ENCODE measurements at places on chromosomes 3 and 15.

DNA sequence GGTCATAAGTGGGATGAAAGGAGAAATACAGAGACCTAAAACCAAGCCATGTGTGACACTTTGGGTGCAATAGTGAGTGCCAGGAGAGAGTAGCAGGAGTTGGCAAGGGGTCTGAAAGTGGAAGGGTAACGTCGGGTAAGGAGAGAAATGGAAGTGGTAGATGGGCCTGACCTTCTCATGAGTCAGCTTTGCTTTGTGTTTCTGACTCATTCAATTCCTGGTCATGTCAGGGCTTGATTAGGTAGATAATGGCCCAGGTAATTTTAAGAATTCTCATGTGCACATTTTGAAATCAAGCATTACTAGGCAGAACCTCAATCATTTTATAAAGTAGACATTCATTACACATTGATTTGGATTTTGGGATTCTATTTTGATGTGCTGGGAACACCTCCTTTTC lies 262.5 kb downstream of the SOX2 start:
- H3K4me1 ChIP-seq: no peaks in the 10 kb centered on the region
- H3K27me3 ChIP-seq: no peaks in the 10 kb centered on the region
- no peak overlapping the region for H3K27ac ChIP-seq
- no peak overlapping the region for H3K4me3 ChIP-seq
- DNase-seq: no peak

- no peaks in the 10 kb centered on the region for H3K36me3 ChIP-seq
- H3K4me1 ChIP-seq: no peaks in the 10 kb centered on the region
- H3K27ac ChIP-seq: no peak overlapping the region
- no peak overlapping the region for H3K4me3 ChIP-seq
- DNase-seq: no peak
- no peaks in the 10 kb centered on the region for H3K27me3 ChIP-seq
Observed at GRCh38 chr3:159322322-159322939, 520.6 kb downstream of the MFSD1 start.

GRCh38 chr3:177665122-177665808 lies 468.0 kb upstream of the TBL1XR1 start:
- H3K4me3 ChIP-seq: no peak overlapping the region
- no peaks in the 10 kb centered on the region for H3K27me3 ChIP-seq
- H3K27ac ChIP-seq: peak overlapping the region; percentile 63
- no peaks in the 10 kb centered on the region for H3K36me3 ChIP-seq
- DNase-seq: no peak

GRCh38 chr3:127775398-127776109 lies 46.8 kb downstream of the MGLL start:
- H3K27me3 ChIP-seq: peaks cover 12% of the 10 kb centered on the region
- DNase-seq: no peak
- no peak overlapping the region for H3K4me3 ChIP-seq
- H3K4me1 ChIP-seq: peaks cover 5% of the 10 kb centered on the region

- no peaks in the 10 kb centered on the region for H3K36me3 ChIP-seq
- no peak overlapping the region for H3K27ac ChIP-seq
- DNase-seq: no peak
- H3K4me1 ChIP-seq: no peaks in the 10 kb centered on the region
Observed at GRCh38 chr3:101842245-101842934, 6.9 kb upstream of the NFKBIZ start.

DNA sequence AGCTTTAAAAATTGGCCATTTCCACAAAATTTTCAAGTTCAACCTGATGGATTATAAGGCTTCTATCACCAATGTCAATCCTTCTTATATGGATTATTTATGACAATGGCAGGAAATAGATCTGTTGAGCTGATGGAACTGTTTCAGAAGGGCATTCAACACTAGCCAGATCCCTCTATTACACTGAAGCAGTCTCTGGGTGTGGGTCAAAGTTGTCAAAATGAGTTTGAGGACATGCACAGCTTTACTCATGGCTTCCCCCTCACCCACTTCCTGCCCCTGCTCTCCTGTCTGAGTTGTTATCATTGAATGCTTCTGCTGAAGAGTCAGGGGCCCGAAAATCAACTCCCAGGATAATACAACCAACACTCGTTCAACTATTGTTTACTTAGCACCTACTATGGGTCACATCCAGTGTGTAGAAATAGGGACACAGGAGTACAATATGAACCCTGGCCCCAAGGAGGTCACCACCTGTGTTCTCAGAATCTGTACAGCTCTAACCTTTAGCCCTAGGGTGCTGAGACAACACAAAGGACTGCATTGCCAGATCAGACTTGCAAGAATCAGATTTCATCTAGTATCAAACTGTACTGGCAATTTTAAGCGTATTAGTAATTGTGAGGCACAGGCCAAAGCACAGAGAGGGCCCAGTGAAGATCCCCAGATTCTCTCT lies 41.7 kb upstream of the FAM3D start:
- H3K36me3 ChIP-seq: no peaks in the 10 kb centered on the region
- no peaks in the 10 kb centered on the region for H3K4me1 ChIP-seq
- peaks cover 20% of the 10 kb centered on the region for H3K27me3 ChIP-seq

- peaks cover 98% of the 10 kb centered on the region for H3K36me3 ChIP-seq
- H3K27ac ChIP-seq: peak overlapping the region; percentile 99
- peaks cover 64% of the 10 kb centered on the region for H3K4me1 ChIP-seq
- no peaks in the 10 kb centered on the region for H3K27me3 ChIP-seq
- no peak for DNase-seq
Observed at GRCh38 chr3:4981294-4981664, 2.0 kb downstream of the BHLHE40 start.

- no peaks in the 10 kb centered on the region for H3K27me3 ChIP-seq
- peak overlapping the region; percentile 52 for H3K4me3 ChIP-seq
- H3K36me3 ChIP-seq: peaks cover 59% of the 10 kb centered on the region
- H3K27ac ChIP-seq: peak overlapping the region; percentile 60
- no peak for DNase-seq
Observed at GRCh38 chr3:156685752-156686151, 11.4 kb downstream of the TIPARP start.

DNA sequence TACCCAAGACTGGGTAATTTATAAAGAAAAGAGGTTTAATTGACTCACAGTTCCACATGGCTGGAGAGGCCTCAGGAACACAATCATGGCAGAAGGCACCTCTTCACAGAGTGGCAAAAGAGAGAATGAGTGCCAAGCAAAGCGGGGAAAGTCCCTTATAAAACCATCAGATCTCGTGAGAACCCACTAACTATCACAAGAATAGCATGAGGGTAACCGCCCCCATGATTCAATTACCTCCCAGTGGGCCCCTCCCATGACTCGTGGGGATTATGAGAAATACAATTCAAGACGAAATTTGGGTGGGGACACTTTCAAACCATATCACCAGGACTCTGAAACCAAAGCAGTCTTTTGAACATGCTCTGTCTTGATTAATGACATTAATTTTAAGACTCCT lies 7.0 kb downstream of the RTP3 start:
- H3K27ac ChIP-seq: no peak overlapping the region
- no peaks in the 10 kb centered on the region for H3K36me3 ChIP-seq
- peaks cover 4% of the 10 kb centered on the region for H3K27me3 ChIP-seq
- peaks cover 1% of the 10 kb centered on the region for H3K4me1 ChIP-seq
- no peak for DNase-seq

DNA sequence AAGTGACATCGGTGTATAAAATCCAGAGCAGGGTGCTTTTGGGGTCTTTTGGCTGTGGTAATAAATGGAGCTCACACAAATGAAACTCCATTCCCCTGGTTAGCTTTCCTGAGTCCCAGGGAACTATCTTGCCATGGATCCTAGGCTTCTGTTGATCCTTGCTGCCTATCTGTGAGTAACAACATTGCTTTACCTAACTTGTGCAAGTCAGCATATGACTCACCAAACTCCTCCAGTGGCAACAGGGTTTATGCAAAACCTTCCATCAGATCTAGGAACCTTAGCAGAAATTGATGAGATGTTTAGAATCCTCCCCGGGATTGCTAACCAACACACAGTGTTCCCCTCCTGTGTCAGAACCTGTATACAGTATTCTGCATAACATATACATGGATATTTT lies 105.4 kb downstream of the SCAPER start:
- no peaks in the 10 kb centered on the region for H3K27me3 ChIP-seq
- no peak overlapping the region for H3K27ac ChIP-seq
- H3K4me1 ChIP-seq: no peaks in the 10 kb centered on the region
- no peak overlapping the region for H3K4me3 ChIP-seq
- no peak for DNase-seq

- peaks cover 13% of the 10 kb centered on the region for H3K4me1 ChIP-seq
- H3K36me3 ChIP-seq: no peaks in the 10 kb centered on the region
- no peaks in the 10 kb centered on the region for H3K27me3 ChIP-seq
- DNase-seq: no peak
Observed at GRCh38 chr15:64044300-64045100, 1.8 kb downstream of the DAPK2 start.

DNA sequence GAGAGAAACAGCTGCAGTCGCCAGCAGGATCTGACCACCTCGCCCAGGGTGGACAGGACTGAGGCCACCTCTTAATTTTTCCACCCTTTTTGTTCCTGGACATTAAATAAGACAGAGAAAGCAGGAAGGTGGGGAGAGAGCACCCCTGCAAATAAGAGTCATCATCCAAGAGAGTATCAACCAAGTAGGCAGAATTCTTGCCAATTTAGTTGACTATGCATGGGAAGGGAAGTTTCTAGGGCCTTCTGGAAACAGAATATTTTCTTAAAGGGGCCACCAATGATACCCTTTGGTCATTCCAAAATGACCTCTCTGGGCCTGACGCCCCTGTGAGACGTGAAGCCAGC lies 136.2 kb downstream of the TJP1 start:
- peaks cover 5% of the 10 kb centered on the region for H3K27me3 ChIP-seq
- no peak overlapping the region for H3K4me3 ChIP-seq
- no peaks in the 10 kb centered on the region for H3K4me1 ChIP-seq

GRCh38 chr3:177968891-177969290 lies 567.3 kb upstream of the KCNMB2 start:
- H3K4me1 ChIP-seq: no peaks in the 10 kb centered on the region
- peaks cover 3% of the 10 kb centered on the region for H3K36me3 ChIP-seq
- no peak overlapping the region for H3K27ac ChIP-seq
- H3K4me3 ChIP-seq: no peak overlapping the region

DNA sequence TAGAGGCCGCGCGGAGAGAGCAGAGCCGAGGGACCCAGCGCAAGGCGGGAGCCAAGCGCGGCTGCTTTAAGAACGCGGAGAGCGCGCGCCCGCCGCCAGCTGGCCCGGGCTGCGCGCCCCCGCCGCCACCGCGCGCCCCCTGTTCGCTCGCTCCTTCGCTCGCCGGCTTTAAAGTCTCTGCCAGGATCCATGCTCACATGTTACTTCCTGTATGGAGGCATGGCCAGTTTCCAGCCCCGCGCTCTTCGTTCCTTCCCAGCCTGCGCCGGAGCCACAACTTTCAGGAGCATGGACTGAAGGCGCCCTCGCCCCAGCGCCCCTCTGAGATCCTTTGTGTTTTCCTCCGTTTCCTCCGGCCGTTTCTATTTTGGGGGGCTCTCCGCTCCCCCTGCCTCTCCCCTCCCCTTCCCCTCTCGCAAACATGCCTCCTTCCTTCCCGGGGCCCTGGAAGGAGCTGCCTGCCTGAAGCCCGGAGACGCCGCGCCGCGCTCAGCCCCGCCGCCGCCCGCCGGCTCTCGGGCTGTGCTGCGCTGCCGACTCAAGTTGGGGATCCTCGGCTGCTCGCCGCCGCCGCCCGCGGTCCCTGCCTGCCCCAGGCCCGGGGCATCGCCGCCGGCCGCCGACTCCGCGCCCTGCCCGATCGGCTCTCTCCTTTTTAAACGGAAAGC lies at the start of gene PTPRG:
Gene PTPRG (plus strand): TSS at position 198 of the 668 bp plus-strand sequence. CDS start 717 bp downstream, outside the sequence.
- H3K27ac ChIP-seq: no peak within 1 kb of the TSS
- no peak for DNase-seq
- H3K4me1 ChIP-seq: no peaks in the 10 kb centered on the region

GRCh38 chr15:49712846-49713450 lies 92.1 kb downstream of the DTWD1 start:
- no peaks in the 10 kb centered on the region for H3K36me3 ChIP-seq
- H3K4me3 ChIP-seq: no peak overlapping the region
- peaks cover 11% of the 10 kb centered on the region for H3K27me3 ChIP-seq
- no peak for DNase-seq

DNA sequence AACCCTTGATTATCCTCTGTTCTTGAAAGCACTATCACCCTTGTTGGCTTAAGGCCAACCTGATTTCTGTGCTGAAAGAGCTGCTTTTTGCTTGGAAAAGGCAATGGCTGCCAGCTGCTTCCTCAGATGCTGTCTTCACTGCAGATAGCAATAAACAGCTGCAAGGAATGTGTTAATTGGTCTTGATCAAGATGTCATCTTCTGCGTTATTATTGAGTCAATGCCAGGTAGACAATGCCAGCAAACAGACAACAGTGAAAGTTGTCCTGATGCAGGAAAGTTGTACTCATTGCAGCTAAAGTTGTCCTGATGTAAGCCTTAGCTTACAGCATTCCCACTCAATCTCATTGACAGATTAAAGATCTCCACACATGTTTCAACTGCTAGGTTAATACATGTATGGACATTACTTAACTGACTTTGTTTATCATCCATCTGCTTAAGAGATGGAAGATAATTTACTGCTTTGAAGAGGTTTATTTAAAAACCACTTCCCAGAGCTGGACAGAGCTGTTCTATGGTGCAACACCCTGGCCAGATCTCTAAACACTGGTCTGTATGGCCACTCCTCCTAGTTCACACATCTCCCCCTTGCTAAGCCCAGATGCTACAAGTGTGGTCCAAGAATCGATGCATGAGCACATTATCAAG lies 251.0 kb upstream of the MCTP2 start:
- no peak overlapping the region for H3K27ac ChIP-seq
- no peaks in the 10 kb centered on the region for H3K27me3 ChIP-seq
- no peaks in the 10 kb centered on the region for H3K36me3 ChIP-seq
- no peak overlapping the region for H3K4me3 ChIP-seq
- H3K4me1 ChIP-seq: peaks cover 4% of the 10 kb centered on the region

GRCh38 chr3:95923496-95924210 lies 890.7 kb upstream of the EPHA6 start:
- no peaks in the 10 kb centered on the region for H3K27me3 ChIP-seq
- H3K4me1 ChIP-seq: no peaks in the 10 kb centered on the region
- H3K4me3 ChIP-seq: no peak overlapping the region
- no peaks in the 10 kb centered on the region for H3K36me3 ChIP-seq
- DNase-seq: no peak

- H3K27ac ChIP-seq: no peak overlapping the region
- DNase-seq: no peak
- no peaks in the 10 kb centered on the region for H3K27me3 ChIP-seq
- H3K4me3 ChIP-seq: no peak overlapping the region
- H3K4me1 ChIP-seq: no peaks in the 10 kb centered on the region
Observed at GRCh38 chr3:29099296-29099695, 181.6 kb upstream of the RBMS3 start.

- DNase-seq: no peak
- peaks cover 7% of the 10 kb centered on the region for H3K4me1 ChIP-seq
- peak overlapping the region; percentile 68 for H3K4me3 ChIP-seq
- H3K27me3 ChIP-seq: peaks cover 73% of the 10 kb centered on the region
- H3K36me3 ChIP-seq: no peaks in the 10 kb centered on the region
- no peak overlapping the region for H3K27ac ChIP-seq
Observed at GRCh38 chr3:98733812-98734281, 29.3 kb upstream of the ST3GAL6 start.

GRCh38 chr3:38618343-38618742 lies 31.1 kb downstream of the SCN5A start:
- H3K27ac ChIP-seq: no peak overlapping the region
- no peak overlapping the region for H3K4me3 ChIP-seq
- no peak for DNase-seq
- peaks cover 9% of the 10 kb centered on the region for H3K27me3 ChIP-seq

- H3K27me3 ChIP-seq: peaks cover 10% of the 10 kb centered on the region
- H3K4me3 ChIP-seq: no peak overlapping the region
- no peak for DNase-seq
- H3K36me3 ChIP-seq: no peaks in the 10 kb centered on the region
- H3K4me1 ChIP-seq: no peaks in the 10 kb centered on the region
Observed at GRCh38 chr3:155611456-155611855, 133.4 kb downstream of the PLCH1 start.

GRCh38 chr3:105984837-105985236 lies 116.0 kb upstream of the CBLB start:
- peaks cover 38% of the 10 kb centered on the region for H3K4me1 ChIP-seq
- DNase-seq: no peak
- H3K27me3 ChIP-seq: no peaks in the 10 kb centered on the region
- H3K36me3 ChIP-seq: no peaks in the 10 kb centered on the region
